ENCODE measurements at places on chromosomes 11 and 22. TPM values are rescaled to one million over a fixed set of nuclear protein-coding genes. Genes with fewer than 3 reads are reported as not detected.

GRCh38 chr11:28566339-28567089, 458.3 kb downstream of the METTL15 start:
- H3K4me3 ChIP-seq: no peak overlapping the region
- no peaks in the 10 kb centered on the region for H3K27me3 ChIP-seq
- H3K27ac ChIP-seq: no peak overlapping the region
- no peaks in the 10 kb centered on the region for H3K4me1 ChIP-seq
- H3K36me3 ChIP-seq: no peaks in the 10 kb centered on the region
- no peak for DNase-seq

GRCh38 chr11:117701781-117702180, 95.2 kb downstream of the DSCAML1 start:
- peaks cover 18% of the 10 kb centered on the region for H3K27me3 ChIP-seq
- H3K36me3 ChIP-seq: no peaks in the 10 kb centered on the region
- no peak overlapping the region for H3K27ac ChIP-seq
- DNase-seq: no peak
- peaks cover 3% of the 10 kb centered on the region for H3K4me1 ChIP-seq
- H3K4me3 ChIP-seq: no peak overlapping the region

DNA sequence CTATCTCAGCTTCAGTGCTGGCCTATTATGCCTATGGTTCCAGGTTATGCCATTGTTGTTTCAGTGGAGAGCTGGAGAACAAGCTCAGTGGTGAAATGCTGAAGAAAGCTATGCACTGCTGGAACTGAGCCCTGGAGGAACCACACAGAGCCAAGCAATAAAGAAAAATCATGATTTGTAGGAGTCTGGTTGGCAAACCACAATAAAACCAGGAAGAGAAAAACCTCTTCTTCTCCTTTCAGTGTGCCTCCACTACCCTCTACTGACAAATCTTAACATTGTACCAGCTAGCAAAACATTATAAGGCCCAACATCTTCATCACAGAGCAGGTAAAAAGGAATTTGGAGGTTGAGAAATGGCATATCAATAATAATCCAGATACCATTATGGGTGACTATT, 5.3 kb downstream of the OR51F2 start:
- no peak overlapping the region for H3K4me3 ChIP-seq
- peaks cover 7% of the 10 kb centered on the region for H3K27me3 ChIP-seq
- H3K36me3 ChIP-seq: no peaks in the 10 kb centered on the region
- no peak for DNase-seq

Gene TRIM49C
- not detected for total RNA-seq

DNA sequence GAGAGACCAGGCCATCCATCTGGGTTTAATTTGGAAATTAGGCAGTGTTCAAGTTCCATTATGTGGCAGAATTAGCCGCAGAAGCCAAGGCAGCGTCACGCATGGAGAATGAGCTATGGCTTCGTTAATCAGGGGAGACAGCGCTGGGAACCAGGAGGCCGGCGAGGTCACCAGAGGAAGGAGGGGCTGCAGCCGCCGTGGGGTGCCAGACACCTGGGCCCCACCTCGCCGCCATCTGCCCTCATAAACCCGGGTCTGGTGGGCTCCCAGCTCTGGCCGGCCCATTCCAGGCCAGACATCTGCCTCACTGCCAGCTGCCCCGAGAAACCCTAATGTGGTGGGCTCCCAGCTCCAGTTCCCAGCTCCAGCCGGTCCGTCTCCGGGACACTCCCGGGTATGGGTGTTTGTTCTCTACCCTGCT, 676.9 kb downstream of the BRD1 start:
- no peaks in the 10 kb centered on the region for H3K36me3 ChIP-seq
- DNase-seq: no peak

Gene GP1BB
- not detected for total RNA-seq

- H3K36me3 ChIP-seq: no peaks in the 10 kb centered on the region
- DNase-seq: no peak
- H3K4me3 ChIP-seq: no peak overlapping the region
- no peak overlapping the region for H3K27ac ChIP-seq
- H3K27me3 ChIP-seq: no peaks in the 10 kb centered on the region
These were observed 608 bp downstream of the TMPRSS13 start for GRCh38 chr11:117928446-117929141.

- no peaks in the 10 kb centered on the region for H3K27me3 ChIP-seq
- no peak overlapping the region for H3K4me3 ChIP-seq
- DNase-seq: no peak
- H3K27ac ChIP-seq: no peak overlapping the region
- H3K36me3 ChIP-seq: no peaks in the 10 kb centered on the region
These were observed 230.3 kb downstream of the CSNK2A3 start for GRCh38 chr11:11122749-11123148.

DNA sequence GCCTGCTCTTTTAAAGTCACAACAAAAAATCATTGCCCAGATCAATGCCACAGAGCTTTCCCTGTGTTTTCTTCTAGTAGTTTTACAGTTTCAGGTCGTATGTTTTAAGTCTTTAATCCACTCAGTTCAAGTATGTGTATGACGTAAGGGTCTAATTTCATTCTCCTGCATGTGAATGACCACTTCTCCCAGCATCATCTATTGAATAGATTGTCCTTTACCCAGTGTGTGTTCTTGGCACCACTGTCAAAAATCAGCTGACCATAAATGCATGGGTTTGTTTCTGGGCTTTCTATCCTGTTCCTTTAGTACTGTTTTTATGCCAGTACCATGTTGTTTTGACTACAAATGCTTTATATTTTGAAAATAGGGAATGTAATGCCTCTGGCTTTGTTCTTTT, 28.1 kb downstream of the INTS4 start:
- no peaks in the 10 kb centered on the region for H3K27me3 ChIP-seq
- peaks cover 10% of the 10 kb centered on the region for H3K36me3 ChIP-seq
- DNase-seq: no peak
- no peak overlapping the region for H3K27ac ChIP-seq

GRCh38 chr11:65842144-65842543, 8.4 kb downstream of the SNX32 start:
- H3K4me3 ChIP-seq: no peak overlapping the region
- DNase-seq: no peak
- no peaks in the 10 kb centered on the region for H3K36me3 ChIP-seq
- no peaks in the 10 kb centered on the region for H3K27me3 ChIP-seq
- no peaks in the 10 kb centered on the region for H3K4me1 ChIP-seq

DNA sequence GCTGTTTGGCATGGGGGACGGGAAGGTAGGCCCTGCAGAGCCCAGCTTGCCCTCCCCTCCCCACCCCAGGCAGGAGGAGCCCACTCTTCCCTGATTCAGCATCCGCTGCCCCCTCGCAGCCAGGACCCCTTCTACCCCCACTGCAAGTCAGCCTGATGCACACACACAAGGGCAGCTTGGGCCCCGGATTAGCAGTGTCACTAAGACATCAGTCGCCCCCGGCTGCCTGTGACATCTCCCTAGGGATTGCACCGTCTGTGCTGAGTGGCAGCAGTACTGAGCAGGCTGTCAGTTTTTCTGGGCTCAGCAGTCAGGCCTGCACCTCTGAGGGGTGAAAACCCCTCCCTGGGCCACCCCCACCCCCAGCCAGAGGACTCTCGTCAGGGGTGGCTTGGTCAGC, 30.4 kb upstream of the SYT7 start:
- DNase-seq: no peak
- H3K4me3 ChIP-seq: no peak overlapping the region
- peaks cover 16% of the 10 kb centered on the region for H3K27me3 ChIP-seq
- H3K27ac ChIP-seq: no peak overlapping the region
- H3K36me3 ChIP-seq: no peaks in the 10 kb centered on the region

GRCh38 chr11:11845551-11845950, 3.8 kb downstream of the USP47 start:
- DNase-seq: no peak
- peaks cover 53% of the 10 kb centered on the region for H3K4me1 ChIP-seq
- H3K4me3 ChIP-seq: peak overlapping the region; percentile 61
- H3K27ac ChIP-seq: no peak overlapping the region

Gene MPEG1
- total RNA-seq: not detected

DNA sequence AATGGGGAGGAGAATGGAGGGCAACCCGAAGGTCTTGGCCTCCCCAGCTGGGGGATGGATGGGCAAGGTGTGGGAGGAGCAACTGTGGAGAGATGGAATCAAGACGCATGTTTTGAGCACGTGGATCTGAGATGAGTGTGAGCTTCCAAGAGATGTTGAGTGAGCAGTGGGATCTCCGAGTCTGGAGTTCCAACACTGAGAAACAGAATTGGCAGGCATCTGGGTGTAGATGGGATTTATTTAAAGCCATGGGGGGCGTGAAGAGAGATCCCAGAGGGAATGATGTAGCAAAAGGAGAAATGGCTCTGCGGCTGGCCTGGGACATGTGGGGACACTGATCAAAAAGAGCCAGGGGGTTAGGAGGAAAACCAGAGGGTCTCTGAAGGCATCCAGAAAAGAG, 95.6 kb downstream of the KIAA1671 start:
- H3K4me1 ChIP-seq: peaks cover under 1% of the 10 kb centered on the region
- H3K36me3 ChIP-seq: peaks cover 10% of the 10 kb centered on the region
- no peak overlapping the region for H3K4me3 ChIP-seq

- no peak overlapping the region for H3K4me3 ChIP-seq
- H3K27me3 ChIP-seq: no peaks in the 10 kb centered on the region
- peak; percentile 65 for DNase-seq
- H3K27ac ChIP-seq: peak overlapping the region; percentile 88
These were observed 15.6 kb downstream of the PISD start for GRCh38 chr22:31646186-31647019.

- H3K4me3 ChIP-seq: no peak overlapping the region
- H3K27ac ChIP-seq: no peak overlapping the region
- H3K4me1 ChIP-seq: peaks cover 17% of the 10 kb centered on the region
- DNase-seq: peak; percentile 57
These were observed 29.8 kb upstream of the CREB3L1 start for GRCh38 chr11:46247659-46248058.

DNA sequence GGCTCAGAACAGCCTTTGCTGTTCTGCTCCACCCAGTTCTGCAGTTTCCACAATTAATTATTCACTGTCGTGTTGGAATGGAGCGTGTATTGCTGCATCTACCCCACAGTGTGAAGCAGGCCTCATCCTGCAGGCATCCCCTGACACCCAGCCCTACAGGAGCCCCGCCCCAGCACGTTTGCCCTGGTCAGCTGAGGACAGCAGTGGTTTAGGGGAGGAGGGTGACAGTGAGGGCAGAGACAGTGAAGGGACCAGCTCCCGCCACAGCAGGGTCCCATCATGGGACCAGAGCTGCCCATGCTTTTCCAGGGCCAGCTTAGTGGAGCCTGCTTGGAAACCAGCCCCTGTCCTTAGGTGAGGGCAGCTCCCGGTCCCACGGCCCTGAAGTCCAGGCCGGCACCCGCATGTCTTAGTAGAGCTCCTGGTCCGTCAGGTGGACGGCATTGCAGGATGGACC, 273.0 kb downstream of the TBC1D22A start:
- H3K4me1 ChIP-seq: peaks cover 3% of the 10 kb centered on the region
- no peak for DNase-seq
- no peak overlapping the region for H3K27ac ChIP-seq
- no peak overlapping the region for H3K4me3 ChIP-seq
- H3K27me3 ChIP-seq: no peaks in the 10 kb centered on the region
- H3K36me3 ChIP-seq: peaks cover 1% of the 10 kb centered on the region

DNA sequence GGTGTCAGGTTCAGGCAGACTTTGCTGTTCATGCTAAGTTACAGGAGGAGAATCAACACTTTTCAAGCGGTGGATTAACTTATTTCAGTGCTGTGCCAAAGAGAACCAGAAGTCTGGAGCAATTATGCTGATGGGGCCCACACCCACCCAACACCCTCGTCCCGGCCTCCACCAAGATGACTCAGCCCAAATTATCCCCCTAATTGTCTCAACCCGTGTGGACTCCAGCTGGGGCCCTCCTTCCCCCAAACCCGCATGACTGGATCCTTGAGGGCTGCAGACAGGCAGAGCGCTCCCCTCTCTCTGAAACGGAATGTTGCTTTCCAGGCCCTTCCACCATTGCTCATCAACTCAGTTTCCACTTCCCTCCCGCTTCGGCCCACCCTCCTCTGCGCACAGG, 34.6 kb upstream of the MN1 start:
- no peak for DNase-seq
- H3K36me3 ChIP-seq: peaks cover 18% of the 10 kb centered on the region
- H3K4me1 ChIP-seq: peaks cover 6% of the 10 kb centered on the region
- H3K4me3 ChIP-seq: no peak overlapping the region
- H3K27me3 ChIP-seq: no peaks in the 10 kb centered on the region

DNA sequence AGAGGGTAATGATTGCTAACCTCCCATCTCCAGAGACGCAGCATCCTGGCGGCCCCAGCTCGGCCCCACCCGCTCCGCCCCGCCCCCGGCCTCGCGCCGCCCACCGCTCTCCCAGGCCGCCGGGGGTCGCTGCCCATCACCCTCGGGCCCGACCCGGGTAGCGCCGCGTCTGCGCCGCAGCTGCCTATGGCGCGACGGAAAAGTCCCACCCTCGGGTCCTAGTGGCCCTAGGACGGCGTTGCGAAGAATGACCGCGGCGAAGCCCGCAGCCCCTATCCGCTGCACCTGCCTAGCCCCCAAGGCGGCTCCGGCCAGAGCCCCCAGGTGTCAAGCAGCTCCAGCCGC, 457 bp downstream of the CPSF7 start:
- DNase-seq: peak; percentile 75
- H3K27ac ChIP-seq: peak overlapping the region; percentile 95
- peaks cover 46% of the 10 kb centered on the region for H3K36me3 ChIP-seq
- H3K4me1 ChIP-seq: peaks cover 67% of the 10 kb centered on the region
- H3K27me3 ChIP-seq: no peaks in the 10 kb centered on the region

- peak; percentile 23 for DNase-seq
- no peaks in the 10 kb centered on the region for H3K36me3 ChIP-seq
- peak overlapping the region; percentile 56 for H3K4me3 ChIP-seq
- H3K27ac ChIP-seq: no peak overlapping the region
These were observed 1.4 kb downstream of the PC start for GRCh38 chr11:66956689-66957290.

Gene KRTAP5-10
- total RNA-seq: not detected

GRCh38 chr11:65861165-65861505, 902 bp downstream of the MUS81 start:
- DNase-seq: no peak
- H3K4me3 ChIP-seq: peak overlapping the region; percentile 98
- no peaks in the 10 kb centered on the region for H3K27me3 ChIP-seq
- peaks cover 44% of the 10 kb centered on the region for H3K36me3 ChIP-seq
- H3K4me1 ChIP-seq: peaks cover 27% of the 10 kb centered on the region

Measured in activated CD4-positive, alpha-beta memory T cell treated with anti-CD3 and anti-CD28 coated beads for 36 hours (primary cell).